ENCODE measurements at places on chromosomes 2 and 18. TPM values are rescaled to one million over a fixed set of nuclear protein-coding genes. Genes with fewer than 3 reads are reported as not detected.

DNA sequence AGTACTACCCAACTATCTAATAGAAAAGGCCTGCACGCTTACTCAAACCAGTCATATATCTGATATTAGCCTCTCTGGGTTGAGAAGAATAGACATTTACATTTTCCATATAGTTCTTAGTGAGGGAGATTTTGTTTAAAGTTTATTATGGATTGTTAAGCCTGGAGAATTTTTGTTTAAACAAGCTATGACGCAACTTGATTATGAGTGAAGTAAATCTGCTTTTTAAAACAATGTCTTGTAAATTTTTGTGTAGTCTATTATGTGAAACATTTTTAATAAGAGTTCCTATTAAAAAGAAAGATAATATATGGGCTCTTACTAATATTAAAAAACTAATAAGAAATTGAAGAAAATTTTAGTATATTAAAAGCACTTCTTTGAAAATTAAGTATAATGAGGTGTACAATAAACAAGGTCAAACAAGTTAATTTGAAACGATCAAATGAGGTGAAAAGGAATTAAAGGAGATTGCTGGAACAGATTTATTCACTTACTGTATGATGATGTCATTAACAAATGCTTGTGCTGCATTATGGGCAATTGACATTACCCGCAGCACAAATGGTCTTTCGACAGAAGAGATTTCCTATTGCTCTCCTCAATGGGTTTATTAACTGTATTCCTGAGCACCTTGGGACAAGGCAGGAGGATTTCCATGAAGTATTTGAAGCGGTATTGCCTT, 229.2 kb upstream of the SMIM21 start:
- DNase-seq = no peak

GRCh38 chr2:9397201-9397600, 26.1 kb downstream of the ITGB1BP1 start:
- DNase-seq = no peak

Gene SERPINB11
- not detected for total RNA-seq

GRCh38 chr2:109482361-109482861, 131.4 kb downstream of the SEPTIN10 start:
- no peak for DNase-seq

DNA sequence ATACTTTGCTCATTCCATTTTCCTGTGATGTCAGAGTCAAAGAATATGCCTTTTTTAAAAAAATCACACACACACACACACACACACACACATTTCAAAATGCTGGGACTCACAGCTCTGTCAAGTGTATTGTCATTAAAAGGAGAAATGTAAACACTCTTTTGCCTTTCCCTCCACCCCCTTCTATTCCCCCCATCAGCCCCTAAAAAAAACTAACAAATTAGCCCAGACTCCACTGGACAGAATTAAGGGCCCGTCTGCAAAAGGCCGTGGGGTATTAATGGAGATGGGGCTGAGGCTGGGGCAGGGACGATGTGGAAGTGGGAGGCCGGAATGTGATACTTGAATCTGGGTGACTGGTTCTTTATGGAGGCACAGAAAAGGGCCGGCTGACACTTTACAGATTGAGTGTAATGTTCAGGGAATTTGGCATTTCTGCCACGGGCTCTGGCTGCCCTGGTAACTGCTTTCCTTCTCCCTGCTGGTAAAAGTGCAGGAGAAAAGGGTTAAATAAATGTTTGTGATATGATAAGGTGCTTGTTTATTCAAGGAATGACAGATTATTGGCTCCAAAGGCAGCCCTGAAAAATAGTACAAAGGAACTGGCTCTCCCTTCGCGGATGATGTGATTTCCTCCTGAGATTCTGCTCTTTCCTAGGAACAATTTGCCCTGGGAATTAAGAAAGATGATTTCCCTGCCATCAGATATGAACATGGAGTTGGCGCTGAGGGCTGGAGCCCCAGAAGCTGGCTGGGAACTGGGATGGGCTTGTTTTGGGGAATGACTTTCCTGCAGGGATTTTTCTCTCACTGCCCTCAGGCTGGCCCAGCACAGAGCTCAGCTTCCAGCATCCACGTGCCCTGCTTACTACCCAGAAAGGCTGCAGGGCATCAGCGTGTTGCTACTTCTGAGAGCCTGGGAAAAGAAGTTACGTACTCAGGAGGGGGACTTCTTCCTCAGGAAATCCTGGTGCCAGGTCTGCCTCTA, 52.8 kb upstream of the CTAGE1 start:
- DNase-seq = no peak

Gene SERPINB10
- total RNA-seq = 0.14 TPM

- no peak for DNase-seq
These were observed 109.4 kb downstream of the KCTD1 start for GRCh38 chr18:26438980-26439379.

Gene LHCGR
- total RNA-seq = not detected

- no peak for DNase-seq
These were observed 59.6 kb downstream of the BCL11A start for GRCh38 chr2:60493804-60494387.

DNA sequence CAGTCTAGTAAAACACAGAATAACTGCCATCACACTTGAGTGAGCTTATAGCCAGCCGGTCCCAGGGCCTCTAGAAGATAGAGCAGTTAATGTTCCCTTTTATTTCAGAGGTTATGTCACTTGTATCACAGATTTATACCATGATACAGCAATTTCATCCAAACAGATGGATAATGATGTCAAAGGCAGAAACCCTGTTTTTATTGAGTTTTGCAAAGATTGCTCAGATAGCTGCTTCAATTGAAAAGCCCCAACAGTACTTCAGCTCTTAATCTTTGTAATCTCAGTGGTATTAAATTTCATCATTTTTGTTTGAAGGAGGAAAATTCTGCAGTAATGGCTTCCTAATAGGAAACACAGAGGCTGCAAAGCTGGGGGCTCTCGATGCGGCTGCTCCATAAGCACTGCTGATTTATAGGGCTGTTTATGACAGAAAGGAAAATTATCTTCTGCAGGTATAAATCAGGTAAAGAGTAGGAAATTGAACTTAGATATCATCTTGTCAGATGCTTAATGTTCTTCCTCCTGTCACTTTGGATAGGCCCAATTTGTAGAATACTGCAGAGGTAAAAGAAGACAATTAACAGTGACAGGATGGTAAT, 112.3 kb downstream of the LNPK start:
- no peak for DNase-seq
